LoVo (cell line): ENCODE measurements at places on chromosomes 7 and 10.

DNA sequence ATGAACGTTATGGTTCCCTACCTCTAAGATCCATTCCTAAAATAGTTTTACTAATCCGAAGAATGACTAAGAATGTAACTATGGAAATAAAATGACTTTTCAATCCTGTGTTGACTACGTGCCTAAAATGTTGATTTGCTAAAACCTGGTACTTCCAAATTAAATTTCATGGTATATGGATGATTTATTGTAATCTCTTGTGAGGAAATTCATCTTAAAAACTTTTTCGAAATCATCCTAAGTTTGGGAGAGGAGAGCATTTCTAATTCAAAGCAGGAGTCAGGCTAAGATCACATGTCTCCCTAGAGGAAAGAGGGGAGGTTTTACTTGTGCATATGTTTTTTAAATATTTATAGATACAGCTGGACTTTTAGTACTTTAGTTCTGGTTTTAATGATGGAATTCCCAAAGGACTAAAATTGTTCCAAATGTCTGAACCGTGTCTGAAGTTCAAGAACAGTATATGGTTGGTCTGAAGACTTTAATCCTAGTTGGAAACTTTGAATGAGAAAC is 483.9 kb downstream of the AUTS2 start:
- DNase-seq, result no peak

GRCh38 chr10:56633876-56634452 is 272.9 kb upstream of the ZWINT start:
- DNase-seq, result no peak

DNA sequence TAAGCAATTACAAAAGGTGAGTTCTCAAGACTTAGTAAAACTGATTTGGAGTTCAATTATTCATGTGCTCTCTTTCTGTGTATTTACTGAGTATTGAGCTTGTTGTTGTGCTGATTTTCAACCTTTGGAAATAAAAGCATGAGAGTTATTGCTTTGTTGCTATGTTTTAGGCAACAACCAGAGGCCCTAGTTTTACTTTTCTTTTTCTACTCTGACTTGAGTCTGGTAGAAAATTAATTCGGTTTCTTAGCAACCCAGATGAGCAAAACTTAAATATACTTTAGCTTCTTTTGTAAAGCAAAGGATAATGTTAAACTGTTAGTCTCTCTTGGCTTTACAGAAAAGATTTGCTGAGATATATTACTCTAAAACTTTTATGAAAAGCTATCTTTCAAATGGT is 66.4 kb upstream of the SCIN start:
- DNase-seq, result no peak

DNA sequence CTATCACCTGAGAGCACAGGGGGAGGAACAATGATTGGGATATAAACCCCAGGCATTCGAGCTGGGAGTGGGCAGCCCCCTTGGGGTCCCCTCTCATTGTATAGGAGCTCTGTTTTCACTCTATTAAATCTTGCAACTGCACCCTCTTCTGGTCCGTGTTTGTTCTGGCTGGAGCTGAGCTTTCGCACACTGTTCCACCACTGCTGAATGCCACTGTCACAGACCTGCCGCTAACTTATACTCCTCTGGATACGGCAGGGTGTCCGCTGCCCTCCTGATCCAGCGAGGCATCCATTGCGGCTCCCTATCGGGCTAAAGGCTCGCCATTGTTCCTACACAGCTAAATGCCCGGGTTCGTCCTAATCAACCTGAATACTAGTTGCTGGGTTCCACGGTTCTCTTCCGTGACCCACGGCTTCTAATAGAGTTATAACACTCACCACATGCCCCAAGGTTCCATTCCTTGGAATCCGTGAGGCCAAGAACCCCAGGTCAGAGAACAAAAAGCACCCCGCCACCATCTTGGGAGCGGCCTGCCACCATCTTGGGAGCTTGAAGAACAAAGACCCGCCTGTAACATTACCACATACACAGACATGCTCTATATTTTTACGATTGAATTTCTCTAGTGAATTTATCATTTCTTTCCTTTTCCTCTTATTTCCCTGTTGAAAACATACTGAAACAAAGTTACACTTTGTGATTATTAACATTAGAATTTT is 9.0 kb downstream of the ZWINT start:
- no peak for DNase-seq

GRCh38 chr7:81846398-81846797 is 76.6 kb upstream of the HGF start:
- DNase-seq, result no peak

DNA sequence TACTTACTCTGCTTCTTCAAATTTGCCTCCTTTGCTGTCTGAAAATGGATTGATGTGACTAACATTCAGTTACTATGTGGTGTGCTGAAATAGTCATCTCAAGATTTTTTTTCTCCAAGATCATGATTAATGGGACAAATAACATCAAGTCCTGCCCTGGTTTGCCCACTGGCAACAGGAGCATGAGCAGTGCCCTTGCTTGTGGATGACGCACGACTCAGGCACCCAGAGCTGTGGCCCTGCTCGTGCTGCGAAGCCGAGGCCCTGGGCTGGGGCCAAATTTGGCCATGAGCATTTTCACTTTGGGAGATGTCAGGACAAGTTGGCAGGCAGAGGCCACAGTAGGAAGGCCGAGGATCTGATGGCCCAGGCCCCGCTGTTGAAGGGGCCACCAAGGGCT is 239.8 kb upstream of the IGFBP3 start:
- DNase-seq, result no peak

DNA sequence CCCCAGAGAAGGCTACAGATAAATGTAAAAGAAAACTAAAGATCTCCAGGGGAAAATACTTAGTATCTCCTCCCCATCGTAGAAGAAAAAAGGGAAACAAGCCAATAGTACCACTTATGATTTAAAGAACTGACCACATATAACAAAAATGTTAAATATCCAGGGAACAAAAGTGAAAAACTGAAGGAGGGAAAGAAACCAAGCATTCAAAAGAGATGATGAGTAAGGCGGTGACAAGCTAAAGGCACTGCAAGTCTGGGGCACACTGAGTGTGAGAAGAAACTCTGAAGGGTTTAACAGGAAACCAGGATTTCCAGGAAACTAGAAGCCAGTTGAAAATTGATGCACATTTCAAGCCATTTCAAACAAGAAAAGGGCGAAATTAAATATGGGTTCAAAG is 226.3 kb downstream of the AHR start:
- peak; percentile 46 for DNase-seq

DNA sequence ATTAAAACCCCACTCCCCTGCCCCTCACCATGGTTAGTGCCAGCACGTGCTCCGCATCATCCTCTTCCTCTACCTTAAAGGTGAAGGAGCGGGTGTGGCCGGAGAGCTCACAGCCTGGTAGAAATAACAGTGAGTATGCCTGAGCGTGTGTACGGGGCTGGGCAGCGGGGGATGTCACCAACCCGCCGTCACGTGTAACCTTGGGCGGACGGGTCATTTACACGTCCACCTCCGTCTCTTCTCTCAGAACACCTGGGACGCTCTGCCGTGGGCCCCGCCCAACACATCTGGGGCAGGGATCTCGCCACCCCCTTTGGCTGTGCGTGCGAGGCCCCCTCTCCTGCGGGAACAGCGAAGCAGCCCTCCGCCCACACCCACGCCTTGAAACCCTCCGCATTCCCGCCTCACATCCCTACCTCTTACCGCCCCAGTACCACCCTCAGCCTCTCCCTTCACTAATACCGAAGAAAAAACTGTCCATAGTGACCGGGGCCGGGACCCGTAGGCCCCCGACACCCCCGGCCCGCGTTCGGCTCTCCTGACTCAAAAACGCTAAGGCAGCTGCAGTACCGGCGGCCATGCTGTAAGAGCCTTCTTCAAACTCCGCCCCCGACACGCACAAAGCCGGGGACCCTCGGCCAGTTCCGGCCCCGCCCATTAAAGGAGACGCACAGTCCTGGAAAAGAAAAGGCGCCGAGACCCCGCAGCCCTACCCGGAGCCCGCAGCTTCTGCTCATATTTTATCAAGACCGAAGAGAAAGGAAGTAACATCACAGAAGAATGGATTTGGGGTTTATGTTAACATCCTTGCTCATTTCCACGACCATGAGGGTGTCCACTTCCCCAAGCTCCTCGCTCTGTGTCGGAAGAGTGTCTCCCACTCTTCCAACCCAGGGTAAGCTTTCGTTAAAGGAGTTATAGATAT is at the start of gene NPM3:
Gene NPM3, minus strand, starts transcription at position 636 of the 925 bp plus-strand sequence. Its CDS starts 56 bp downstream, at position 580.
- DNase-seq, result peak; percentile 79
